ENCODE measurements at places on chromosomes 2 and 18. TPM values are rescaled to one million over a fixed set of nuclear protein-coding genes. Genes with fewer than 3 reads are reported as not detected.

- DNase-seq, result no peak
Observed at GRCh38 chr2:171924170-171924942, 2.1 kb downstream of the HAT1 start.

DNA sequence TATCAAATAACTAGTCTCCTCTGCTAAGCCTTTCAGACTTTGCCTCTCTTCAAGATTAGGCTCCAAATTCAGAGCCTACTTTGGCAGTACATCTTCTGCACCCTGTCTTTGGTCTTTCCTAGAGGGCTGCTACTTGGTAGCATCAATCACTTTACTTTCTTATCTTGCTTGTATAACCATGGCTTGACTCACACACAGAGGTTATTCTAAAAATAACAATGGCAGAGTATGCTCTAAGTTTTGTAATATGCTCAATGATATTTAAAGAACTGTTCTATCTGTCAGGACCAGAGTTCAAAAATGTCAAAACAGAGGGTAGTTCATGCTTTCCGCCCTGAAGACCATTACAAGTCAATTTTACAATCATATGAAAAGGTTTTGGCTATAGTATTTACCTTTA is 27.7 kb downstream of the THOC1 start:
- DNase-seq, result no peak

GRCh38 chr2:38095079-38095995 is 19.4 kb upstream of the CYP1B1 start:
- DNase-seq, result no peak

DNA sequence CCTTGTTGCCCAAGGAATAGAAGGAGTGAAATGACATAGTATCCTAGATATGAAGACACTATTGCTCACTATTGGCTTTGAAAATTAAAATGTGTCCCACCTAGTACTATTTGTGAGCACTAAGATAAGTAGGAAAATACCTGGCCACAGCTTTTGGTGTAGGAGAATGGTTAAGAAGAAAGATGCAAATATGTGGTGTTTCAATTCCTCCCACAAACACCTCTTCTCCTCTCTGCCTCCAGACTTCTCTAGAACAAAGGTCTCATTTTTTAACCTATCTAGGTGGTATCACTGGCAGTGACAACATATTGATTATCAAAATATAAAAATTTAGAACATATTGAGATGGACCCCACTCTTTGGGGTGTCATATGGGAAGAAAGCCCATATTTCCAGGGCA is 929.9 kb upstream of the FANCL start:
- DNase-seq, result no peak

GRCh38 chr2:55598056-55598795 is 19.2 kb downstream of the PPP4R3B start:
- no peak for DNase-seq

- DNase-seq, result no peak
Observed at GRCh38 chr2:96924775-96925747, 55.2 kb upstream of the SEMA4C start.

DNA sequence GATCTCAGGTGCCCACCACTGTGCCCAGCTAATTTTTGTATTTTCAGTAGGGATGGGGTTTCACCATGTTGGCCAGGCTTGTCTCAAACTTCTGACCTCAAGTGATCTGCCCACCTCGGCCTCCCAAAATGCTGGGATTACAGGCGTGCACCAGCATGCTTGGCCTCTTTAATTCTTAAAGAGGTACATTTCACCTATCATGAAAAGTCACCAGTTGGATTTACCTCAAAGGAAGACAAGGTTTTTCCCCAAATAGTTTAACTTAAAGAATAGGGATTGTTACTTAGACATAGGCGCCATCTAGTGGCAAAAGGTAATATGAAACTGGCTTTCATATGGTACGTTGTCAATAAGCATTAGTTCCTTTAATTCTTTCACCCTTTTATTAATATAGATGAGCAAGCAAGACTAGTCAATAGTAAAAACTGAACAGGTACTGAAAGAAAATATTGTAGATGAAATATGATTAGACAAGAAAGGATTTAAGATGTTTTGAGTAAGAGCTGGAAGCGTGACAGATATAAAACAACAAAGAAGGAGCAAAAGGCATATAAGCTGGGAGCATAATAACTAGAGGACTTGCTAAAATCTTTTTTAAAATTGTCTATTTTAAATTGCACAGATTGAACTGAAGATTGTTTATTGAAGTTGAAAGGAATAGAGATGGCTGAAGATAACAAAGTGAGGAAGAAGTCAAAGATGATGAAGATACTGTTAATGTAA is 35.0 kb upstream of the PSMD14 start:
- DNase-seq, result peak; percentile 23

- DNase-seq, result peak; percentile 28
Observed at GRCh38 chr2:196516564-196516963, 123.0 kb upstream of the CCDC150 start.

- no peak for DNase-seq
Observed at GRCh38 chr2:230715201-230715600, 2.6 kb downstream of the CAB39 start.

DNA sequence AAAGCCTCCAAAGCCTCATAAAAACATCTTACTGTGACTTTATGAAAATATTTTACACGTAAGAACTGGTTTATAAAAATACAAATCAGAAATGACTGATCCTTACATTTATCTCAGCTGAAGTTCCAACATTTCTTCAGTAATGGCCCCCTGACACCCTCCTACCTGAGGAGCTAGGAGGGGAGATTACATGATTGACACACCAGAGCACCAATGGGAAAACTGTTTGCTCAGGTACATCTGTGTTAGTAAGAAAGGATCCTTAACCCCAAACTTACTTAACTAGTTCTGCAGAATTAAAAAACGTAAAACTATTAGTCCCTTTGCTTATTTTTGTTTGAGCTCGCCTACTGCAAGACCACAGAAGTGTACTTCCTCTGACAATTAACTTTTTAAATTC is 27.0 kb downstream of the ENOSF1 start:
- DNase-seq, result no peak

DNA sequence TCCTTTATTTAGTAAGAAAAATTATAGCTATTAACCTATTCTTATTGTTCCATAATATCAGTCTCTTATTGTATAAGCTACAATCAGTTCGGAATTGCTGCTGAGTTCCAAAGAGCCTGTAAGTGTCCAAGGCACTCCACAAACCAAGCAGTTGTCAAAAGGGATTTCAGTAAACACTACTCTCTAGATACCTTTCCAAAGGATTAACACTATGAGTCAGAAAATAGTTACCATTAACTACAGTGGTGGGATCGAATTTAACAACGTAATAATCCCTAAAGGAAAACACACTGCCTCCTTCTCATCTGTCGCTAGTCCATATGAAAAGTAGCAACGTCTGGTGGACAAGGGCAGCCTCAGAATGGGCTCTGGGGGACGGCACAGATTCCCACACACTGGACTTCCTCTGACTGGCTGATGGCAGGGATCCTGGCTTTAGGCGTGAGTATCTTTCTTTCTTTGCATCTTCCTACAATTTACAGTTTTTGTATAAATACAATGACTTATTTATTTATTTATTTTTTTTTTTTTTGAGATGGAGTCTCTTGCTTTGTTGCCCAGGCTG is 8.8 kb downstream of the TGFBRAP1 start:
- DNase-seq, result no peak

The ID2 gene
- 26.7 TPM for polyA plus RNA-seq

The PID1 gene
- polyA plus RNA-seq, result 16.6 TPM

The MFSD2B gene
- 3.6 TPM for polyA plus RNA-seq

The SNORC gene
- polyA plus RNA-seq, result 1.9 TPM

Data from hindlimb muscle (tissue), 1 donor.